ENCODE measurements at places on chromosomes 7 and 10.

DNA sequence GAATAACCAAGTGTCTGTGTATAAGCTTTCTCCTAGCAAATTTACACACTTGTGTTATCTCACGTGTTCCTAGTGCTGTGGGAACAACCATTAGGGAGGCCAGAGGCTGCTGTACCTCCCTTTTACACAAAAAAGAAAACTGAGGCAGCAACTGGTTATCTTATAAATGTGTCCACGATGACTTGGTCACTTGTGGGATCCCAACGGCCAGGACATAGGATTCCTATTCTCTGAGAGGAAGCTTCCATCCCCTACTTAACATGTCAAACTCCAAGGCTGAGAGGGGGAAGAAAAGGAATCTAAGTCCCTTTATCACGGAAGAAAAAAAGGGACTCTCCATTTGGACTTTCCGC is 484 bp downstream of the ZNF438 start:
- peaks cover 17% of the 10 kb centered on the region for H3K4me1 ChIP-seq
- no peaks in the 10 kb centered on the region for H3K36me3 ChIP-seq
- DNase-seq: no peak
- H3K4me3 ChIP-seq: peak overlapping the region; percentile 73

DNA sequence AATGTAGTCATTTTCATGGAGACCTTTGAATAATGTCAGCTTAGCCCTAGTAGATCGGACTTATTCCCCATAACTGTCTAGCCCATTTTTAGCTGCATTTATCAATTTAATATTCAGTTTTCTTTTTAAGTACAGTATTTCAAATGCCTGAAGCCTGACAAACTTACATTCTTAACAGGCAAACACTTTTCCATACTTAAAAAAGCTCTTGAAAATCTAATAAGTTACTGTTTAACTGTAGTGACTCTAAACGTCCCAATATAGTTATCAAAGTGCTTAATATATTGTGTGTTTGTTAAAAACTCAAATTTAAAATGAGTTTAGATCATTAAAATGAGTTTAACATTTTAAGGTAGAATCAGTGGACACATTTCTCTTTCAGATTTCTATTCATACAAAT is 44.9 kb downstream of the PON1 start:
- DNase-seq: no peak
- no peak overlapping the region for H3K27ac ChIP-seq
- H3K4me1 ChIP-seq: no peaks in the 10 kb centered on the region
- H3K4me3 ChIP-seq: no peak overlapping the region

- H3K36me3 ChIP-seq: no peaks in the 10 kb centered on the region
- H3K4me3 ChIP-seq: no peak overlapping the region
- no peak overlapping the region for H3K27ac ChIP-seq
- H3K27me3 ChIP-seq: no peaks in the 10 kb centered on the region
- no peak for DNase-seq
- no peaks in the 10 kb centered on the region for H3K4me1 ChIP-seq
Measured at GRCh38 chr7:119925581-119926289, 347.2 kb upstream of the KCND2 start.

- no peak overlapping the region for H3K4me3 ChIP-seq
- no peak overlapping the region for H3K27ac ChIP-seq
Measured at GRCh38 chr7:130387628-130388403, 7.5 kb downstream of the CPA1 start.

GRCh38 chr7:64643566-64643965 is 22.4 kb upstream of the ZNF107 start:
- no peak overlapping the region for H3K4me3 ChIP-seq
- H3K27me3 ChIP-seq: no peaks in the 10 kb centered on the region
- no peak overlapping the region for H3K27ac ChIP-seq
- H3K36me3 ChIP-seq: no peaks in the 10 kb centered on the region

GRCh38 chr7:100489121-100489520 is 5.4 kb downstream of the NYAP1 start:
- no peak for DNase-seq
- peaks cover 44% of the 10 kb centered on the region for H3K4me1 ChIP-seq
- peaks cover 9% of the 10 kb centered on the region for H3K36me3 ChIP-seq
- no peak overlapping the region for H3K27ac ChIP-seq
- no peaks in the 10 kb centered on the region for H3K27me3 ChIP-seq
- H3K4me3 ChIP-seq: no peak overlapping the region

- no peak overlapping the region for H3K27ac ChIP-seq
- no peaks in the 10 kb centered on the region for H3K4me1 ChIP-seq
- no peak for DNase-seq
- no peaks in the 10 kb centered on the region for H3K27me3 ChIP-seq
Measured at GRCh38 chr7:48421357-48421756, 250.1 kb downstream of the ABCA13 start.

DNA sequence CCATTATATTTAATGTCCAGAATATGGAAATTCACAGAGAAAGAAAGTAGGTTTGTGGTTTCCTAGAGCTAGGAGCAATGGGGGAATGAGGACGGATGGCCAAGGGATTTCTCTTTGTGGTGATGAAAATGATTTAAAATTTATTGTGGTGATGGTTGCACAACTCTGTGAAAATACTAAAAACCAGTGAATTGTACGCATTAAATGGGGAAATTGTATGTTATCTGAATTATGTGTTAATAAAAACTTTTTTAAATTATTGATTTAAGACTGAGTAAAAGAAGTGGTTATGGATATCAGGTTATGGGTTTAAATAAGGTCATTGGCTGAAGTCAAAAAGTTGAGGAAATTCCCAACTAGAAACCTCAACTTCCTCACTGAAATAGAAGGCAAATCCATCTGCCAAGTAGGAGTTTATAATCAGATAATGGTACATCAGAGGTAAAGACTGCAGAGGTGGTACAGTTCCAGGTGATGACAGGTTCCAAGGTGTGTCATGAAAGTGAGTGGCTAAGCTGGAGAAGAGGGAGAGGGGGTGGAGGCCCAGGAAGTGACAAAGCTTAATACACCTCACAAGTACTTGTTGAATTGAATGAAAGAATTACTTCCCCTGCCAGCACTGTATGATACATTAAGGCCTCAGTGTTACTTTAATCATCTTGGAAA is 68.9 kb upstream of the CCDC71L start:
- H3K27me3 ChIP-seq: no peaks in the 10 kb centered on the region
- no peaks in the 10 kb centered on the region for H3K36me3 ChIP-seq
- H3K27ac ChIP-seq: no peak overlapping the region
- DNase-seq: no peak
- no peak overlapping the region for H3K4me3 ChIP-seq

DNA sequence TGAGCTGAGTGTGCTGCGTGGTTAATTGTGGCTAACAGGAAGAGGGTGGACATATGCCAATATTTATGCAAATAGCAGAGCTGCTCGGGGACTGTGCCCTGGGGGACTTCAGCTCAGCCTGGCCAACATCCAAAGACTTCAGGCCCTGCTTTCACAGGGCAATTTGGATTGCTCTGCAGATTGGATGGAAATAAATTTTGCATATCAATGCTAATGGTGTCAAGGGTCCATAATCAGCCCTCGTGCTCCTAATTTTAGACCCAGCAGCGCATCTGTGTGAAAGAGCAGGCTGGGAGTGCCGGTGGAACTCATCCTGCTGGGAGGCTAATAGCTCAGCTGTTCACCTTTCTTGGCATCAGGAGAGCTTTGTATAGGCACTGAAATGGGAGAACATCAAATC is 270.1 kb downstream of the TCERG1L start:
- no peak overlapping the region for H3K4me3 ChIP-seq
- no peaks in the 10 kb centered on the region for H3K36me3 ChIP-seq
- H3K4me1 ChIP-seq: no peaks in the 10 kb centered on the region
- no peak overlapping the region for H3K27ac ChIP-seq
- H3K27me3 ChIP-seq: no peaks in the 10 kb centered on the region

- H3K4me1 ChIP-seq: no peaks in the 10 kb centered on the region
- H3K27me3 ChIP-seq: no peaks in the 10 kb centered on the region
- H3K27ac ChIP-seq: no peak overlapping the region
- no peak for DNase-seq
- peaks cover 48% of the 10 kb centered on the region for H3K36me3 ChIP-seq
Measured at GRCh38 chr10:114957122-114957521, 19.1 kb downstream of the TRUB1 start.

DNA sequence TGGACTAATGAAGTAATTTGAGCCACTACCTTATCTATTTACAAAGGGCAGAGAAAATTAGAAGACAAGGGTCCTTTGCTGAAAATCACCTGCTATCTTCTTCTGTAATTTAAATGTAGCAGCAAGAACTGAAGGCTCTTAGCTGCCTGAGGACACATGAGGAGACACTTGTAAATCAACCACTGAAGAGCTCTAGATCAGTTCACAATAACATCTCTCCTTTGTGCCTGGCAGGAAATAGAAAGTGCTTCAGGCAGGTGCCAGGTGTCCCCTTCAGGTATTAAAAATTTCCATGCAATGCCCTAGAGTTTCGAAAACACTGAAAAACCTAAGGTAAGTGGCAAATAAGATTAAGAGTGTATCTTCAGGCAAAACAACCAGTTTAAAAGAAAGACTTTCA is 474.6 kb downstream of the GRM8 start:
- no peak for DNase-seq
- no peak overlapping the region for H3K4me3 ChIP-seq
- no peaks in the 10 kb centered on the region for H3K4me1 ChIP-seq
- no peaks in the 10 kb centered on the region for H3K36me3 ChIP-seq
- no peak overlapping the region for H3K27ac ChIP-seq
- H3K27me3 ChIP-seq: no peaks in the 10 kb centered on the region

DNA sequence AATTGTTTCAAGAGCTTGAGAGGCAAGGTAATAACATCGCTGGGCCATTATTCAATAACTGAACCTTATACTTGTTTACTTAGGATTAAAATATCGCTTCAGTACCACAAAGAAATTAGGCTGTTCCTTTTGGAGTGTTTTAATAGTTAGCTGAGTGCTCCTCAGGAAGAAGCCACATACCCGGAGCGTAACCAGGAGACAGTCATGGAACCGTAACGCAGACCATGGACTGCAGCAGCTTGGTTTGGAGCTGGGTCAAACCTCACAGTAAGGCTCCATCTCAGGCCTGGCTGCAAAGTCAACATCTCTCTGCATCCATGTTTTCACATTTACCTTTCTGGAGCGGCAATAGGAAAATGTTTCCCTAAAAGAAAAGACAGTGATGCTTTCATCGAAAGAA is 599.0 kb downstream of the TNS3 start:
- no peaks in the 10 kb centered on the region for H3K27me3 ChIP-seq
- H3K27ac ChIP-seq: no peak overlapping the region
- H3K4me1 ChIP-seq: no peaks in the 10 kb centered on the region
- no peaks in the 10 kb centered on the region for H3K36me3 ChIP-seq
- DNase-seq: no peak

DNA sequence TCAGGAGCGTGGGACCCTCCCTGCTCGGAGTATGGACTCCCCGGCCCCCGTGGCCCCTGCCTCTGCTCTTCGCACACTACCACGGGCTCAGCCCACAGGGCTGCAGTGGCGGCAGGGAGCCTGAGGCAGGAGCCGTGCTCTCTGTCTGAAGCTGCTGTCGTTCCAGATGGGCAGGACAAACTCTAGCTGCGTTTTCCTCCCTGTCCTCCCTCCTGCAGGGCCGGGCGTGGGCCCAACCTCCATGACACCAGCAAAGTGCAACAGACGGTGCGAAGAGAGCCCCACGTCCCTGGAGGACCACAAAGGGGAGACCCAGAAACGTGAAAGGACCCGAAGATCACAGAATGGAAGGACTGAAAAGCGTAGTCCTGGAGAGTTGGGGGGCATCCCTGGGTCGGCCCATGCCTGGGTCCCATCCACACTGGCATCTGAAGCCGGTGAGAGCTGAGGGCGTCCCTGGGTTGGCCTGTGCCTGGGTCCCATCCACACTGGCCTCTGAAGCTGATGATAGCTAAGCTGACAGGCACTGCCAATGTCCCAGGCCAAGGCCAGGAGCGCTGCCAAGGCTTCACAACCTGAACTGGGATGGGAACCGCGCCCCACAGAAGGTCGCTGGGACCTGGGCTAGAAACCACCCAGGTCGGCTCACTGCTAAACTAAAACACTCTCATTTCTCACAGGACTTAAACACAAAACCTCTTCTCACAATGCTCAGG is 267.0 kb downstream of the MAD1L1 start:
- H3K4me1 ChIP-seq: no peaks in the 10 kb centered on the region
- no peaks in the 10 kb centered on the region for H3K27me3 ChIP-seq
- no peak overlapping the region for H3K4me3 ChIP-seq
- DNase-seq: no peak
- H3K27ac ChIP-seq: no peak overlapping the region

DNA sequence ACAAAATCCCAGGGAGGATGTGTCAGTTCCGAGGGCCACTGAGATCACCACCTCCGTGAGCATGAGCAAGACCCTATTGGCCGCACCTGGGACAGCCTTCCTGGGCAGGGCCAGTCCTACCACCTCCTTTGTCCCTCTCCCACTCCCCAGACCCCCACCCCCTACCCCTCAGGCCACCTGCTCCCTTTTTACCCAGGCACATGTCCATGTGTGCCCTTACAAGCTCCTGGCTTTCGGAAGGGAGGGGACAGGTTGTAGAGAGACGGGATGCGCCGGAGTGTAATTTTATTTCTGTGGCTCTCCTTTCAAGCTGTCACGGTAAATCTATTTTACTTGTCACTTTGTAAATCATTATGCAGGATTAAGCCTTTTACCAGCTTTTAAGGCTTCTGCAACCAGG is 20.9 kb downstream of the ZMIZ1 start:
- no peaks in the 10 kb centered on the region for H3K36me3 ChIP-seq
- H3K4me3 ChIP-seq: no peak overlapping the region
- H3K4me1 ChIP-seq: peaks cover 100% of the 10 kb centered on the region
- H3K27ac ChIP-seq: peak overlapping the region; percentile 98
- H3K27me3 ChIP-seq: no peaks in the 10 kb centered on the region

GRCh38 chr10:16184906-16185305 is 251.9 kb upstream of the PTER start:
- H3K27me3 ChIP-seq: no peaks in the 10 kb centered on the region
- no peak overlapping the region for H3K27ac ChIP-seq
- no peaks in the 10 kb centered on the region for H3K4me1 ChIP-seq
- no peak overlapping the region for H3K4me3 ChIP-seq
- no peaks in the 10 kb centered on the region for H3K36me3 ChIP-seq

Data from esophagus squamous epithelium (tissue), 5 donors.